ENCODE measurements at places on chromosomes 7 and 10. TPM values are rescaled to one million over a fixed set of nuclear protein-coding genes. Genes with fewer than 3 reads are reported as not detected.

- no peak for DNase-seq
Observed at GRCh38 chr7:31079126-31079823, 27.2 kb downstream of the ADCYAP1R1 start.

DNA sequence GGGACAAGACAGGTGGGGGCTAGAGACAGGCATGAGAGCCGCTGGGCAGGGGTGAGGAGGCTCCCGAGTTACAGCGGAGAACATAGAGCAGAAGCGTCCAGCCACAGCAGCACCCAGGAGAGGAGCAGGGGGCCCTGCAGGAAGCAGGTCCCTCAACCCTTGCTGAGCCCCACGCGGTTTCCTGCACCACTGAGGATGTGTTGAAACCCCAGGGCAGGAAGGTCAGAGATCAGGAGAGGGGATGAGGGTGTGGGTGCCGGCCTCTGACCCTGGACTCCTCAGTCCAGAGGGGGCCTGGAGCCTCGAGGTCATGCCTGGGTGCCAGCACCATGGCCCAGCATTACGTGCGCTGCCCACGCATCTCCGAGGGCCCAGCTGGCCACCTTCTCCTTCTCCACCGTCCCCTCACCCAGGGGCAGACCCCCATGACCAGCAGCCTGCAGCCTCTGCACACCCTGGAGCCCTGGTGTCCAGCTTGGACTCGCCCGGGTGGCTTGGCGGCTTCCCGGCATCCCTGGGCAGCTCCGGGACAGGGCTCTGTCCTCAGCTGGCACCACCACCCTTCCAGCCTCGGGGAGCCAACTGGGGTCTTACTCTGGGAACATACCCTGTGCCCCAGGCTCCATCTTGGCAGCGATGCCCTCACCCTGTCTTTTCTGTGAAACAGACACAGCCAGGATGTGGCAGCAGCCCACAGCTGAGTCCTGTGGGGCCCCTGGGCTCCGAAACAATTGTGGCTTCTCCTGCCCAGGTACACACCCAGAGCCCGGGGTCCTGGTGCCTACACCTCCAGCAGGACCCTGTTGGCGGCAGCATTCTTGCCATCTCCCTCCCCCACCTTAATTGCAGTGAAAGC, 52.0 kb downstream of the STK32C start:
- DNase-seq, result no peak

GRCh38 chr7:17677408-17677807, 262.9 kb downstream of the SNX13 start:
- DNase-seq, result peak; percentile 79

GRCh38 chr10:7577176-7577575, 89.6 kb downstream of the ITIH5 start:
- DNase-seq, result peak; percentile 9

Gene PAX4
- total RNA-seq, result not detected

Gene ANKRD2
- not detected for total RNA-seq

Gene SOSTDC1
- total RNA-seq, result not detected

Gene SPDYE5
- total RNA-seq, result not detected

Gene IFIT1B
- not detected for total RNA-seq

Gene SPDYE17
- not detected for total RNA-seq

All from GM23248 (cell line).